Nucleus accumbens (tissue), 56 donors: ENCODE measurements at places on chromosomes 11 and 22.
A peak's percentile ranks its signal among the peaks of the same experiment; 100 is the strongest.

DNA sequence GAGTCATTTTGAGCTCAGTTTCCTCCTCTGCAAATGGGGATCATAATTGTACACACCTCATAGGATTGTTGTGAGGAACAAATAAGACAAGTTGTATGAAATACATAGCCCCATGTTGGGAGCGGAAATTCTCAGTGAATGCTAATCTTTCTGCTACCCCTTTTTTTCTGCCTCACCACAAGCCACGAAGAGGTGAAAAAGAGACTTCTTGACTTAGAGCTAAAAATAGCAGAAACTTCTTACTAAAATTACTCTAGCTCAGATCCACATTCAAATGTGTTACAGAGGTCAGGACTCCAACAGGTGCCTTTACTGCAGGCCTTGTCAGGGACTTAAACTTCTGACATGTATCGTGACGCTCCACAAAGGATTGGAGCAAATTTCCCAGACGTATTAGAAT is 128.5 kb downstream of the MIAT start:
- no peak for DNase-seq

GRCh38 chr22:37021710-37022482 is 2.4 kb downstream of the MPST start:
- no peak for DNase-seq

DNA sequence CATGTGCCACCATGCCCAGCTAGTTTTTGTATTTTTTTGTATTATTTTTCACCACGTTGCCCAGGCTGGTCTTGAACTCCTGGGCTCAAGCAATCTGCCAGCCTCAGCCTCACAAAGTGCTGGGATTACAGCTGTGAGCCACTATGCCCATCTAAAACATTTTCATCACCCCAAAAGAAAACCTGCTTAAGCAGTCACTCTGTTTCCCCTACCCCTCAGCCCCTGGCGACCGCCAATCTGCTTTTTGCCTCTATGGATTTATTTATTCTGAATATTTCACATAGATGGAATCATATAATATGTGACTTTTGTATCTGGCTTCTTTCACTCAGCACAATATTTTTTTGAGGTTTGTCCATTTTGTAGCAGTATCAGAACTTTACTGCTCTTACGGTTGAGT is 18.6 kb upstream of the P2RY2 start:
- DNase-seq = no peak

DNA sequence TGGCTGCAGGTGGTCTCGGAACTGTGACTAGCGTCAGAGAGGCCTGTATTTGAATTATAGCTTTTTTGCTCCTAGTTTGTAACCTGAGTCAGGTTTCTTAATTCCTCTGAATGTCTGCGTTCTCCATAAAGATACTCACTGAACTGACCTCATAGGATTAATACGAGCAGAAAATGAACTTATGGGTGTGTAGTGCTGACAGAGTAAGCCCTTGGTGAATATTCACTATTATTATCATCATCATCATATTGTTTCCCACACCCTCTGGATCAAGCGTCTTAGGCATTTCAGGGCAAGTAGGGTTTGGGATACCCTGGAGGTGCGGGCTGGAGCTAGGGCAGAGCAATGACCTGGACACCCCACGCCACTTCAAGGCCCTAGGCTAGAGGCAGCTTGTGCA is 29.0 kb downstream of the ARFGAP2 start:
- no peak for DNase-seq

- DNase-seq = peak; percentile 68
These were observed at the start of gene FAM111B for GRCh38 chr11:59106363-59107336. Gene FAM111B (plus strand): TSS chr11:59107237. CDS start chr11:59109626, 2,389 bp downstream.

DNA sequence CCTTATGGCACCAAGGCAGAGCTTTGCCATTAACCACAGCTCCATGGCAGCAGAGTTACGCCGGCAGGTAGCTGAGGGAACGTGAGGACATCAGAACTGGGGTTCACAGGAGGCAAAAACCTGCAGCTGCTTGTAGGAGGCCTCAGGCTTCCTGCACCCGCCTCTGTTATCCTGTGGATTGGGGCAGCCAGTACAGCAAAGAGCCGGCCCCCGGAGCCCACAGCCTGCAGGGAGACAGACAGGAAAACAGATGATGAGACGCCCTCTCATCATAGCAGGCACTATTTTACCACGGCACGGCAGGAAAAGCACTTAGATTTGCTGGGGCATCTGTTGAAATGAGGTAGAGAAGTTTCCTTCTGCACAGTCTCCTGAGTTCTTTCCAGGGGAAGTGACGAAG is 870.3 kb downstream of the TBC1D22A start:
- no peak for DNase-seq

DNA sequence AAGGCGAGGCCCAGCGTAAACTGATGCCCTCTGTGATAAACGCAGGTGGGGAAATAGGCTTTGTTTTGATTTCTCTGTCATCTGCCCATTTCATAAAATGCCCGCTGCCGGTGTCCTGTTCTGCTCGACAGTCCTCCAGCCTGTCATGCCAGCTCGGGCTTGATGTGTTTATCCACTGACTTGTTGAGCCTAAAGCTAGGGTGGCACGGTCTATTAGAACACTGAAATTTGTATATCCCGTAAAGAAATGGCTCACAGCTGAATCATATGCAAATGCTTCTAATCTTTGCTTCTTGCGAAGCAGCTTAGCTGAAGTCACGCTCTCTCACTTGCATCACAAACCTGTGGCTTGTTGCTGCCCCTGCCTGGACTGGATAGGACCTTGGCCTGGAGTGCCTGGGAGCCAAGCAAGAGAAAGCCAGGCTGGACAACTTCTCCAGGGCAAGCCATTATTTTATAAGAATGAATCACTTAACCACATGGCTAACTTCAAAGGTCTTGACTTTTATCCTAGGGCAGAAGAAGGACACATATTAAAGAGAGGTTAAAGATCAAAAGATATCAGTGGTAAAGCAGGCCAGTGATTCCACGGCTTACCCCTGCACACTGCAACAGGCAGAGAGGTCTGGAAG is 33.1 kb downstream of the EHF start:
- no peak for DNase-seq

GRCh38 chr11:15558513-15559181 is 443.9 kb downstream of the INSC start:
- DNase-seq = no peak

DNA sequence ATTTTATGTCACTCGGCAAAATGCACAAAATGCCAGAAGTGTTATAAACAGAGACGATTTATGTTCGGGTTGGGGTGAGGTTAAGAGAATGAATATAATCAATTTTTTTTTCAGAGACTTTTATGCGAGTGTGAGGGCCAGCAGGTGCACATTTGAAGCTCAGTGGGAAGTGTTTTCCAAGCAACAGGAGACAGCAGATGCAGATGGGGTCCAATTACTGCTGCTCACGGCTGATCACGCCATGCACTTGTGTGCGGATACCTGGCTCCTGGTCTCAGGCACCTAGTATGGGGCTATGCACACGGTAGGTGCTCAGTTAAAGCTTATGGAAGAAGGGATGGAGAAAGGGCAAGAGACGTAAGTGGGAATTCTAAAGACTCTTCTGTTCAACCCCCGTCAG is 249.1 kb downstream of the MIAT start:
- no peak for DNase-seq

- DNase-seq = no peak
These were observed 2.4 kb upstream of the DENND6B start for GRCh38 chr22:50329236-50329635.

DNA sequence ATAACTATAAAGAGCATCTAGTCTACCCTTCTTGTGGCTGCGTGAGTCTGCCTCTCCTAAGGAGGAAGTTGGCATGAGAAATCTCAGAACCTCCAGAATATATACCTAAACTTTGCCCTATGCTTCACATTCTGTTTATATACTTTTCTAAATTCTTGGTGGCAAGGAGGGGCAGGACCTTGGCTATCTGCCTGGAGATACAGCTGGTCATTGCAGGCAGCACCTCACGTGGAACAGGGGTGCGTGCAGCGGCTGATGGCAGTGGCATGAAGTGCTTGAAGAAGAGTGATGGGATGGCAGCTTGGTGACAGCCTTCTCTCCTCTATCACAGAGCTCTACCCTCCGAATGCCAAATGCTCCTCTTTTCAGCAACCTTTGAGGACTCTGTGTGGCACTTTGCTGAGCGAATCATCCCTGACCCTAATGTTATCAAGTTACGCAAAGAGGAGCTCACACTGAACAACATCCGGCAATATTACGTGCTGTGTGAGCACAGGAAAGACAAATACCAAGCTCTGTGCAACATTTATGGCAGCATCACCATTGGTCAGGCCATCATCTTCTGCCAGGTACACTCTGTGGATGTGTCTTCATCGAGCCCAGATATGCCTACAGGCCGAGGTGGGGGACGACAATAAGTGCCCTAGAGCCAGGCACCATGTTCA is 12.5 kb downstream of the DDX25 start:
- DNase-seq = no peak

- DNase-seq = no peak
These were observed 116.5 kb upstream of the NAV2 start for GRCh38 chr11:19595840-19596751.

DNA sequence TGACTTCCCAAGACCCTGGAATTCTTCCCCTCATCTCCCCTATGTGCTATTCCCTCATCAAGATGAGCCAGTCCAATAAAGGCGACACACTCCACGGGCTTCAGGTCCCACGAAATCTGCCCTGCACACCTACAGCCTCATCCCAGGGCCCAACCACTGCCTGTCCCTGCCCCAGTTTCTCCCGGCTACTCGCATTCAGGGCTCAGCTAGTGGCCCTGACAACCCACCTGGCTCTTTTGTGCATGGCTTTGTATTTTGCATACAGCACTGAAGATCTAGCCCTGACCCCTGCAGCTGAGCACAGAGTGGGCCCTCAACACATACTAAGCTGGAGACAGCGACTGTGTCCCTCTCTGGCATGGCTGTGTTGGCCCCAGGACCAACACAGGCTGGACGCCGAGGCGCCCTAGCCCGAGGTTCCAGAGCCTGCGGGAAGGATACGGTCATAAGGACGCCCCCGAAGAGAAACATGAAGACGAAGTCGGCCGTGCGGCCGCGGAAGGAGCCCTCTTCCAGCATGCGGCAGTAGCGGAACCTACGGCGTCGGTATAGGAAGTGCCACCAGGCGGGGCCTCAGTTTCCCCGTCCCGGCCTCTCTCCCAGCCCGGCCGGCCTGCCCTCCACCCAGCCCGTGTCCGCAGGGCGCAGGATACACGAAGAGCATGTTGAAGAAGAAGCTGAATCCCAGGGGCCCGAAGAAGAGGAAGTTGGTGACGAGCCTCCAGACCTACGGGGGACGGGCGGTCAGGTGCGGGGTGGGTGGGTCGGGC is 710 bp downstream of the DERL3 start:
- DNase-seq = no peak

DNA sequence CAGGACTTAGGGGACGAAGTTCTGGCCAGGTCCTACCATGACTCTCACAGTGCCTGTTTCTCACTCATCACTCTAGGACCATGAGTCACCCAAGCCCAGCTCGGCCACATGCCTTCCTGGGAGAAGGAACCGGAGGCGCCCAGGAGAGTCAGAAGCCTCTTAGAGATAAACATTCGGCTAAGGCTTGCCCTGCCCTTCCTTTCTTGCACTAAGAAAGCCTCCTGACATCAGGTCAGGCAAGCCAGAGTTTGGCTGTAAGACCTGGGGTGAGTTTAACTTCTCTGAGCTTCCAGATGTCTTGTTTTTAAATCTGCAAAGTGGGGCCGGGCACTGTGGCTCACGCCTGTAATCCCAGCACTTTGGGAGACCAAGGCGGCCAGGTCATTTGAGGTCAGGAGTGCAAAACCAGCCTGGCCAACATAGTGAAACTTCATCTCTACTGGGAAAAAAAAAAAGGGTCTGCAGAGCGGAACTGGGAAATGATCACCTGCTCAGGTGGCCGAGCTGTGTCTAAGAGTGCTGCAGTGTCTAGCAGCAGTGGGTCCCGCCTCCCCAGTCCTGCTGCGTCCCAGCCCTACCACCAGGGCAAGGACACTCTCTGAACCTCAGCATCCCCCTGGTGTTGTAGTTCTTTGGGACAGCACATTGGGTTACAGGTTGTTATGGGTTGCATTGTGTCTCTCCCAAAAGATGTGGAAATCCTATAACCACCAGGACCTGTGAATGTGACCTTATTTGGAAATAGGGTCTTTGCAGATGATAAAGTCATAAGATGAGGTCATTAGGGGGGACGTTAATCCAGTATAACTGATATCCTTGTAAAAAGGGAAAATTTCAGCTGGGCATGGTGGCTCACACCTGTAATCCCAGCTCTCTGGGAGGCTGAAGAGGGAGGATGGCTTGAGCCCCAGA is 1.8 kb upstream of the CARS1 start:
- no peak for DNase-seq

DNA sequence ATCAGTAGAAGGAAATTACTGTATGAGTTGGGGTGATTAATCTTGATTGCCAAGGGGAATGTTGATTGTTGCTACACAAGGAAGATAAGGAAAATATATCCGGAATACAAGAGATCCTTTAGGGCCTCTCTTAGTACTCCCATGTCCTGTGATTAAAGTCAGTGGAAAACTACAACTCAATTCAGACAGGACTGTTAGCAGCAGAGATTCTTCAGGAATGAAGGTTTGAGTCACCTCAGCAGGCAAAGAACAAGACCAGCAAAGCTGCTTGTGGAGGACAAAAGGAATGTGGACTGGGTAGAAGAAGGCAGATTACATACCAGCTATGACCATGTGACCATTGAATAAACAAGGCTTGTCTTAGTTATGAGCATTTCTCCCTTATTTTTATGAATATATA is 478.2 kb downstream of the BUD13 start:
- no peak for DNase-seq

GRCh38 chr11:86738568-86738967 is 61.8 kb upstream of the PRSS23 start:
- no peak for DNase-seq
